ENCODE measurements at places on chromosomes 7 and 10.

- peak; percentile 35 for DNase-seq
Observed at GRCh38 chr7:25565949-25566348, 337.7 kb upstream of the NPVF start.

DNA sequence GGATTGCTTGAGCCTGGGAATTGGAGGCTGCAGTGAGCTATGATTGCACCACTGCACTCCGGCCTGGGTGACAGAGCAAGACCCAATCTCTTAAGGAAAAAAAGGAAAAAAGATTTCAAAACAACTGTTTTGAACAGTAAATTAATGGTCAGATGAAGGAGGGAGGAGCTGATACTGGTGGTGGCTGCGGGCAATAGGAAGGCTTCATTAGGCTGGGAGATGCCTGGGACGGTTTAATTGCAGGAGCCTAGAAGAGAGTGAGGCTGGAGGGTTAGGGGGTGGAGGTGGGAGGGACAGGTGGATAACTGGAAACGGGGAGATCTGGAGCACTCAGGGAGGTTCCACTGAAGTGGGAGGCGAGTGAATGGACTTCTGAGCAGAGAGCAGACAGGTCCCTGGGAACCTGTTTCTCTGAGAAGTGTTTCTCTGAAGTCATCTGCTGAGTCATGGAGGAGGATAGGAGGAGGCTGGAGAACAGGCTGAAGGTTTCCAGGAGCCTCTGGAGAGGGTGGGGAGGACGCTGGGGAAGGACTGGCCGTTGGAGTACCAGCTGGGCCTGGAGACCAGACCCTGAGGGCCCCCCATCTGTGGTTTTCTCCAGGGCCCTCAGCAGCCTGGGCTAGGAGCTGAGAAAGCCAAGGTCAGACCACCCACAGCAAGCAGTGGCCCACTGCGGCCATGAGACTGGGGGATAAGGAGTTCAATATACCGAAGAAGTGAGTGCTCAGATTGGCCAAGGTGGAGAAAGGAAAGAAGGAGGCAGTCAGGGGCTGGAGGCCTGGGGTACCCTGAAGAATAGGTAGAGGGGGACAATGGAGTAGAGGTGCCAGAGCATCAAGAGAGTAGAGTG lies 14.4 kb upstream of the YWHAG start:
- no peak for DNase-seq

DNA sequence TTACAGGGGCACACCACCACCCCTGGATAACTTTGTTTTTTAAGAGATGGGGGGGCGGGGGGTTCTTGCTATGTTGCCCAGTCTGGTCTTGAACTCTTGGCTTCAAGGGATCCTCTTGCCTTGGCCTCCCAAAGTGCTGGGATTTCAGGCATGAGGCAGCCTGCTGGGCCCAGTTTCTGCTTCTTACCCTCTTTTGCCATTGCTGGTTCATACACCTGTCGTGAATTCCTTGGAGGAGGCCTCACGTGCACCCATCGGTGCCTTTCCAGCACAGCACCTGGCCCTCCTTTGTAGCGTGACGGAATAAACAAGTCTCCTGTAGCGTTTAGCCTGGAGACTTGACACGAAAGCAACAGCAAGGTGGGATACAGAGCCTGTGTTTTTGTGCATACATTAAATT lies 75.5 kb downstream of the CARD11 start:
- DNase-seq: no peak

DNA sequence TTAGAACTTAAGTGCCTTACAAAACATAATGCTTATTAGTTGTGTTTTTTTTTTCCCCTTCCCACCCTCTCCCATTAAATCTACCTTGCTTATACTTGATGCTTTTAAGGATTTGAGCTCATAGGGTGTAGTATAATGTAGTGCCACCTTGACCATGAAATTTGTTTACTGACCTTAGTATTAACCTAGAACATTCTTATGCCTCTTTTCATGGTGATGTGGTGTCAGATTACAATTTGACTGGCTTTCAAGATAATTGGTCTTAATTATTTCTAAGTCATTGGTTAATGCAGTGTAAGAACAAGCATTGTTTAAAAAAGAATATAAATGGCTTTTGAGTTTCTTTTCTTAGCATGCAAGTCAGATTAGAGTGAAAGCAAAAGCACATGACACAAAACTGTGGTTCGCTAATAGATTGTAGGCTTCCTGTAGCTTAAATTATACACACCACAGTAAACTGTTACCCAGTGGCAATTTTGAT lies 61.8 kb downstream of the ADD3 start:
- no peak for DNase-seq

GRCh38 chr7:17118412-17118811 lies 180.0 kb upstream of the AHR start:
- no peak for DNase-seq

- DNase-seq: no peak
Observed at GRCh38 chr7:15352421-15353206, 209.2 kb downstream of the AGMO start.

DNA sequence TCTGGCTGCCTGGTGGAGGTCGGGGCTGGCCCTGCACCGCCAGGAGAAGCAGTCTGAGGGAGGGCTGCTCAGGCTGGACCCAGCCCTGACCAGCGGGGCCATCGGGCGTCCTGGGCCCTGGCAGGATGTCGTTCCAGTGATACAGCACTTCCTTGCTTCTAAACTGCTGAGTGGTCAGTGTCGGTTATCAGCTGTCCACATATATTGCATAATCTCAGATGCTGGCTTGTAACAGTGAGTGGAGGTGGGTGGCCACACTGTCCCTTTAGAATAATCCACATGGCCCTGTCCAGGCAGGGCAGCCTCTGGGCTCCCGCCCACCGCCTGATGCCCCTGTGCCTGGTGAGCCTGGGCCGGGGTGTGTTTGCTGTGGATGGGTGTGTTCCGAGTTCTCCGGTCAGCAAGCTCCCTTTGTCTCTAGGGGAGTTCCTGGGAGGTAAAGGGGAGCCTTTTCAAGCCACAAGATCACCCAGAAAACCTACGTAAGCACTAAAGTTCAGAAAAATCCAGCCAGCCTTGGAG lies 86.1 kb downstream of the LHPP start:
- DNase-seq: no peak

- DNase-seq: no peak
Observed at GRCh38 chr10:12382157-12382548, 32.8 kb downstream of the CAMK1D start.

DNA sequence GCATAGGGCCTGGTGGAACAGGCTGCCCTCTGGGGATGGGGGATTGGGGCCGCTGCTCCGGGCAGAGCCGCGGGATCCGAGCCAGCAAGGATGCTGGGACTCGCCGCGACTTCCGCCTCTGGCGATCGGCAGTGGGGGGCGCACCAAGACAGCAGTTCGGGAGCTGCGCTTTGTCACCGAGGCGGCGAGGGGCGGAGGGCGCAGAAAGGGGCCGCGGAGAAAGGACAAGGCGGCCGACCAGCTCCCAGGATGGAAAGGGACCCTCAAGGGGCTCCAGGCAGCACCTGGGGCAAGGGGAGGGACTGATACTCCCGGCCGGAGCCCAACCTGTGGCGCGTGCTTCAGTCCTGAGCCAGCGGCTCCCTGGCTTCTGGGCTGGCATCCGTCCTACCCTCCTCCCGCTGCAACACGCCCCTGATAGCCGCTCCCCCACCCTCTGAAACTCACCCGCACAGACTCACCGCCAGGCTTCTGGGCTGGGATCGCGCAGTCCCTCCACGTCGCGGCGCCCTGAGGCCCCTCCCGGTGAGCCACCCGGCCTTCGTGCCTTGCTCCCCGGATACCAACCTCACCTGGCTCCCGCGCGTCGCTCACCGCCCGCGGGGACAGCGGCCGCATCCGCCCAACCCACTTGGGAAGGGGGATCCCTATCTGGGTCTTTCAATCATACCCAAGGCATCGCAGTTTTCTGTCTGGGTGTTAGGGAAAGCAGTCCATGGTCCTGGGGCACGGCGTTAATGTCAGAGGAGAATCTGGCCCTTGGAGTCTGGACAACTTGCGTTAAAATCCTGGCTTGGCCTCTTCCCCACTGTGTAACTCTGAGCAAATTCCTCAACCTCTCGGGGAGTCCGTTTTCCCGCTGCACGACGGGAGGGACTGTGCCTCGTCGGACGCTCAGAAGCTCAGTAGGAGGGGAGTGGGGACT lies 7.0 kb upstream of the EVX1 start:
- no peak for DNase-seq

GRCh38 chr7:29105752-29106668 lies 40.3 kb downstream of the CPVL start:
- DNase-seq: no peak

DNA sequence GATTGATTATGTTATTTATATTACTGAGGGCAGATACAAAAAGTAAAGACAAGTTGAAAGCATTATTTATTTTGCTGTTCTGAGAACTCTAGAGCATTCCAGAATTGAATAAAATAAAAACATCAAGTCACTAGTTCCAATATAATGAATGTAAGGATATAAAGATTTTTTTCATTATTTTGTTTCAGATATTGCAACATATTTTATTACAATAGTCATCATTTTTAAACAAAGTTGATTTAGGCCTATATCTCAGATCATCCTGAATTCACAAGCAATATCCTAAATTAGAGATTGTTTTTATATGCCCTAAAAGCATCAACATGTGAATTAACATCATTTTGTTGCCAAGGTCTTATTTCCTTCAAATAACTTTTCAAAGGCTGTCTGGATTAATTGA lies 535.6 kb upstream of the KCND2 start:
- DNase-seq: no peak

- DNase-seq: no peak
Observed at GRCh38 chr7:36315309-36315944, 74.2 kb upstream of the ANLN start.

- DNase-seq: no peak
Observed at GRCh38 chr7:27933671-27934565, 194.0 kb downstream of the TAX1BP1 start.

GRCh38 chr10:21289961-21290360 lies 235.5 kb downstream of the SKIDA1 start:
- DNase-seq: no peak

DNA sequence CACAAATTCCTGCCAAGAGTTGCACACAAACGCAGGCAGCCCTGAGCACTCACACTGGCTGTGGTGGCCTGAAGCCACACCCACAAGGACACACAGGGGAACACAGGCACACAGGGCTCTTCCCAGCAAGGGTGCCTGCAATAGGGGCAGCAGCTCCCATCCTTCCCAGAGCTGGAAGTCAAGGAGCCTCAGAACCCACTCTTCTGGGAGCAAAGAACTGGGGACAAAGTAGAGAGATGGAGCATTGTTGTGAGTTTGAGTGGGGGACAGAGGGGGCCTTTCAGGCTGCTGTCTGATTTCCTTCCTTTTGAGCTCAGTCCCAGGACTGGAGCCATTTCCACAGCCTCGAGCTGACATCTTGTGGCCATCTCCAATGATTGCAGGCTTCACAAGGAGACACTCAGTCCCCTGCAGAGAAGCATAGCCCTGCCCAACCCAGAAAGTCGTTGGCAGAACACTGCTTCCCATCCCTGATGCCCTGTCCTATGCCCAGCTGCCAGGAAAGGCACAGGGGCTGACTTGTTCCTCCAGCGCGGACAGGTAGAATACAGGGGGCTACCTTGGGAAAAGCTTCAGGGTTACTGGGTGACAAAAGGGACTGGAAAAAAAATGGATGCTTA lies 34.4 kb upstream of the SLF2 start:
- DNase-seq: no peak

DNA sequence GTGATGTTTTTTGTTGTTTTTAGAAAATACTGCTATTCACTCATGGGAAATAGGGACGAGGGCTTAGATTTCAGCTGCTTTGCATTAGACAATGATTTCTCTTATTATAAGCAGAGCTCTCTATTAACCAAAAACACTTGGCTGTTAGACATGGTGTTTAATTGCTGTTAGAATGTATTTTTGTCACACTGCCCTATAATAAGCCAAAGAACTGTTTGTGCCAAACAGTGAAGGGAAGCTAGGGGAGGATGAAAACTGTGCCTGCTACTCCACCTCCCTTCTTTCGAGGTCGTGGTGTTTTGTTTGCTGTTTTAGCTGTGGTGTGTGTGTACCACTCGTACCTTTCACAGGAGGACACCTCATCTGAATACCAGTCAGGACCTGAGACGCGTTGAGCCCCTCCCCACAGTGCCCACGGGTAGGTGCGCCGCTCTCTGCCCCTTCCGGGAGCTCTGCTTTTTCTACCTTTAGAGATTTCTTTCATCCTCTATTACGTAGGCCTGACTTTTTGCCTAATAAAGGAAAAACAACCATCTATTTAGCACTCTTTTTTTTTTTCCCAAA lies 57.9 kb downstream of the CUX1 start:
- DNase-seq: no peak

- DNase-seq: no peak
Observed at GRCh38 chr10:63157845-63158624, 24.9 kb downstream of the NRBF2 start.

- no peak for DNase-seq
Observed at GRCh38 chr7:30996256-30996655, 32.5 kb downstream of the GHRHR start.

GRCh38 chr7:1901431-1902210 lies 231.5 kb downstream of the ELFN1 start:
- no peak for DNase-seq

DNA sequence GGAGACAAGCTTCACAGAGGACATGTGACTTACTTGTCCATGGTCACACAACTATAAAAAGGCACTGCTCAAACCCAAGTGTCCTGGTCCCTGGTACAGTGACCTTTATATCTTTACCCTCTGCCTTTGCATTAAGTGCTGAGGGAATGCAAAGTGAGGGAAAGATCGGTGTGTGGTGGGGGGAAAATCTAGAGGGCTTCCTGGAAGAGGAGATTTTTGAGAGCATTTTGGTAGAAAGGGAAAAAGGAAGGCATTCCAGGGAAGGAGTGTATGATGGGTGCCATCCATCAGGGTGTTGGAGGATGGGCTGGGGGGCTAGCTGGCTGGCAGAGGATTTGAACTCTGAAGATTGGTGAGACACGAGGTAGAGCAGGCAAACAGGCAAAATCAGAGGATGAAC lies 9.3 kb downstream of the ZNF503 start:
- no peak for DNase-seq

DNA sequence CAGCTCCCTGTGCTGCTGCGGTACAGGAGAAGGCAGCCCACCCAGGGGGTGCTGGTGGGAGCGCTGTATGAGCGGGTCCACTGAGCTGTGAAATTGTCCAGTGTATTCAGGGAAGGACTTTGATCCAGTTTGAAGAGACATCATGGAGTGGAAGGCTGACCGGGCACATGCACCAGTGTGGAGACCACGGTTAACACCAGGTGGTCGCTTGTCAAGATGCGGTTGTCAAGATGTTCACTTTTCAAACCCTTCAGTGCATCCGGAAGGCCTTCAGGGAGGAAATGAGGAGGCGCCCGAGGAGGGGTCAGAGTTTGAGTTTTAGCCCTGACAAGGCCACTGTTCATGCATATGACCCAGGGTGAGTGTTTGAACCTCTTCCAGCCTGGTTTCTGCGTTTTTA lies 6.1 kb downstream of the DOCK1 start:
- DNase-seq: no peak

- DNase-seq: no peak
Observed at GRCh38 chr10:106136175-106136574, 1028.3 kb downstream of the SORCS1 start.

DNA sequence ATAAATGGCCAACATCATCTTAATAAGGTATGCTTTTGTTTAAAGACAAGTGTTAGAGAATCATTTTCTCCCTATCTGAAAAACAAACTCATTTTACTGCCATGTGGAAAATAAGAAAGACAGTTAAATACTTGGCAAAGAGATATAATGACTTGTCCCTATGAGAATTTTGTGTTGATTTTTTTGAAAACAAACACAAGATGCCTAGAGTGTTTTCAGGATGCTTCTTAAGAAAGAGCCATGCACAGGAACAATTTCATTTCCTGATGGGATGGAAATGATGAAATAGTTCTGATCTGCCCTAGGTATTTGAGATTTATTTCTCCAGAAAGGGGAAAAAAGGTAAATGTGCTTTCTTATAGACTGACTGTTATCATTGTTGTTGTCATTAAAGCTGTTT lies 237.5 kb upstream of the GNAI1 start:
- DNase-seq: no peak

- no peak for DNase-seq
Observed at GRCh38 chr7:159107161-159107892, 37.3 kb downstream of the VIPR2 start.
